ENCODE measurements at places on chromosomes 4 and X.

- DNase-seq, result no peak
These were observed 29.6 kb upstream of the PPA2 start for GRCh38 chr4:105503484-105503883.

DNA sequence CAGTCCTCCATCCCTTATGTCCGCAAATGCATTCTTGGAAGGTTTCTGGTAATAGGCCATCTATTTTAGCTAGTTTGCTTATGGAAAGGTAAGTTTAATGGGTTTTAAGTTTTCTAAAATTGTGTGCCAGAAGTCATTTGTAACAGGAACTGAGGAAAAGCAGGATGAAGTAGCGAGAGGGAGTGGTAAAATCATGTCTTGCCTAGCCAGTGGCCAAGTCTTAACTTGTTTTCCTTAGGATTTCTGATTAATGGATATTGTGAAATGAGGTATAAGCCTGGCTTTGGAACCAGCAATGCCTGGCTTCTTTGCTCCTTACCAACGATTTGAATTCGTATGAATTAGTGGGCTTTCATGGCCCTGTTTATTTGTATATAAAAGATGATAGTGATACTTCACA is 7.3 kb downstream of the SEC24B start:
- no peak for DNase-seq

DNA sequence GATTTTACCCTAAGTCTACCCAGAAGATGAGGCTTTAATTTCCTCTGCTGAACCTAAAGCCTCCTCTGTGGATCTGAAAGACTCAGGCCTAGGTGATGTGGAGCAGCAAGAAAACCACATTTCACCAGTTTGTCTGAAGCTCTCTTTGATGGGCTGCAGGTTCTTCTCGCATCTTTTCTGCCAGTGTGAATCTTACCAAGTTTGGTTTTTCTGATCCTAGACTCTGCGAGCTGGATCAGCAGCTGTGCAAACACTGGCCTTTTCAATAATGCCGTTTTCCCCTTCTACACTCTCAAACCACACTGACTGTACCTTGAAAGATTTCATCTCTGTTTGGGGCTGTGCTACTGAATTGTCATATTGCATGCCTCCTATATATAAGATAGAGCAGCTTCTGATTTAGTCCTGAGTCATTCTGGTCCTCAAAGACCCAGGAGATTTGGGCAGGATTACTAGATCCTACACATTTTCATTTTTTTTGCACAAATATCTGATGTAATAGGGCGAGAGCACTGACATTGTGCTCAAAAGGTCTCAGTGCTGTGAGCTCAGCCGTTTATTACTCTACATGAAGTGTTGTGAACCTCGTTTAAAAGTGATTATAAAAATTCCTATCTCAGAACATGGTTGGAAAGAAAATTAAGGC is 133.6 kb upstream of the FAM9C start:
- no peak for DNase-seq

DNA sequence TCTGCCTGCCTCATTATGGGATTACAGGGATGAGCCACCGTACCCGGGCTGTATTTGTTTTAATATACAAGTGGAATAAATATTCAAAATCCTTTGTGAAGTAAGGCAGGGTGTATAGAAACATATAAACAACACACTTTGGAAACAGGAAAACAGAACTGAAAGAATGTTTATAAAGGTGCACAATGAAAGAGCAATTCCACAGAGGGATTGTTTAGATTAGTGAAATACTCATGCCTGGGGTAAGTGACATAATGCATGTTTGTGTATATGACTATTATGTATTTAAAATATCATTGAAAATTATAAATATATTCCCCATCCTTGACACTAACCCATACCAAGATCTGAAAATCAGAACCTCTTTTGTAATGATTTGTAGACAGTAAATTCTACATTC is 45.0 kb upstream of the NR3C2 start:
- DNase-seq, result no peak

- DNase-seq, result no peak
These were observed at the start of gene MAGEB18 for GRCh38 chrX:26138274-26138673. Gene MAGEB18 (plus strand): TSS chrX:26138343. CDS start chrX:26138986, 643 bp downstream.

DNA sequence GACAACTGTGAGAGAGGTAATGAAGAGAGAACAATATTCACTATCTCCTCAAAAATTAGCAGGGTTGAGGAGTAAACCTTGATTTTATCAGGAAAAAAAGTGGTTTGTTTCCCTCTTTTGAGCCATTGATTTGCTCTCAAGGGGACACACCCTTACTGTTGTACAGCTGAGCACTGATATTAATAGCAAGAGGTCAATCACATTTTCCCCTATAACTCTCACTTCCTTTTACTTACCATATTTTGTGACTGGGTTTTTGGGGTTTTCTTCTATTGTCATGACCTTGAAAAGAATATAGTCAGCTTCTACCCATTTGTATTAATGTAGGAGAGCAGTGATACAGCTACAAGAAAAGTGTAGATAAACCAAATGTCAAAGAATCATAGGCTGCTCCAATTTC is 70.2 kb upstream of the LONRF3 start:
- DNase-seq, result no peak

- no peak for DNase-seq
These were observed 44.3 kb downstream of the TSPAN5 start for GRCh38 chr4:98614094-98614493.

- DNase-seq, result no peak
These were observed 90.3 kb downstream of the RAPGEF2 start for GRCh38 chr4:159193046-159193620.

GRCh38 chr4:32423267-32423666 is 1703.1 kb downstream of the PCDH7 start:
- DNase-seq, result no peak

GRCh38 chr4:121698236-121698671 is 1.5 kb upstream of the ANXA5 start:
- DNase-seq, result no peak

DNA sequence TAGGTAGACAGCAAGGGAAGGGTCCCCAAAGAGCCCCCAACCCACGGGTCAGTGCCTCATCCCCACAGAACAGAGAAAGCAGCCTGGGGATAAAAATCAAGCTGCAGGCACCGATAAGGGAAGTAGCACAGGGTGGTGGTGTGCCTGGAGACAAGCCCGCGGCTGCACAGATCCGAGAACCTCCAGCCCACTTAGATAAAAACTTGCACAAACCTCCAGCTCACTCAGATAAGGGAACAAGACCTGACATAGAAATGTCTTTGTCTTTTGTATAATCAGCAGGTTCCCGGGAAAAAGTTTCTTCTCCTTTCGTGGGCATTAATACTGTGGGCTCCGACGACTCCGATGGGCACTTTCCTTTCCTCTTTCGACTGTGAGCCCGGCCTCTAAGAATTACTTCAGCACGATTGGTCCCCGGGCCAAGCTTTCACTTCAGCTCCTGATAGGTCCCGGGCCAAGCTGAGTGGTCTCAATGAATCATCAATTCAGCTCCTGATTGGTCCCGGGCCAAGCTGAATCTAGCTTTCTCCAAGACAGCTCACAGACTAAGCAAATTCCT is 32.4 kb downstream of the PRDX4 start:
- DNase-seq, result no peak

GRCh38 chrX:97743014-97743413 is 859.3 kb downstream of the RPA4 start:
- DNase-seq, result no peak

GRCh38 chr4:15202481-15202880 is 200.2 kb downstream of the CPEB2 start:
- no peak for DNase-seq

- no peak for DNase-seq
These were observed 9.1 kb downstream of the NSD2 start for GRCh38 chr4:1880332-1880731.

GRCh38 chr4:187921946-187922623 is 73.5 kb upstream of the ZFP42 start:
- DNase-seq, result no peak

DNA sequence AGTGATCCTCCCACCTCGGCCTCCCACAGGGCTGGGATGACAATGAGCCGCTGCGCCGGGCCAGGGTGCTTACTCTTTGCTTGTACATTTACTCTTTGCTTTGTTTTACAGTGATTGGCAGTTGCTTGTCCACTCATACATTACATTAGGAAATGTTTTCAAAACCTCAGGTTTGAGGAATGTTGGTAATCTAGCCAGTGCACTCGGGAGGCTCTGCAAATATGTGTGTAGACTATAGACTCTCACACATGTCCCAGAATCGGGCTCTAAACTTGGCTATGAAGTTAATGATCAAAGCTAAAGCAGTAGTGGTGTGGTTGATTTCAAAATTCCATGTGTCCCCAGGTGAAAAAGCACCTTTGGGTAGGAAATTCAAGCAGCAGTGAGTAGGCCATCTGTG is 20.5 kb downstream of the TRMT44 start:
- DNase-seq, result no peak

- DNase-seq, result no peak
These were observed 672.7 kb downstream of the CCSER1 start for GRCh38 chr4:90799895-90800294.

DNA sequence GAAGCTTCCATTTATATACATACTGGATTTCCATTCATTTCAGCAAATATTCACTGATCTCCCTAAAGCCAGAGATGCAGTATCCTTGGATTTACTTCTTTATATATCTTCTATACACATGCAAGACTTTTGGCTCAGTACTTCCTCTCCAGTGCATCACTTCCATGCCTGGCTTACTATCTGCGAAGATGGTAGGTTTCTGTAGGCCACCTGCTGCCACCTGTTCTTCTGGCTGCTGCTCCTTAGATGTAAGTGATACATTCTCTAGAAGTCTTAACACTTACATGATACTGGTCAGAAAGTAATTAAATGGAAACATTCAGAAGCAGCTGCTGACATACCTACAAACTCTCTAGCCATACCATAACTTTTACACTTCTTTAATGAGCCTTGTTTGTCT is 48.9 kb downstream of the TBC1D9 start:
- DNase-seq, result no peak

Data from retinal pigment epithelial cell (primary cell).